ENCODE measurements at places on chromosomes 12 and 14.

DNA sequence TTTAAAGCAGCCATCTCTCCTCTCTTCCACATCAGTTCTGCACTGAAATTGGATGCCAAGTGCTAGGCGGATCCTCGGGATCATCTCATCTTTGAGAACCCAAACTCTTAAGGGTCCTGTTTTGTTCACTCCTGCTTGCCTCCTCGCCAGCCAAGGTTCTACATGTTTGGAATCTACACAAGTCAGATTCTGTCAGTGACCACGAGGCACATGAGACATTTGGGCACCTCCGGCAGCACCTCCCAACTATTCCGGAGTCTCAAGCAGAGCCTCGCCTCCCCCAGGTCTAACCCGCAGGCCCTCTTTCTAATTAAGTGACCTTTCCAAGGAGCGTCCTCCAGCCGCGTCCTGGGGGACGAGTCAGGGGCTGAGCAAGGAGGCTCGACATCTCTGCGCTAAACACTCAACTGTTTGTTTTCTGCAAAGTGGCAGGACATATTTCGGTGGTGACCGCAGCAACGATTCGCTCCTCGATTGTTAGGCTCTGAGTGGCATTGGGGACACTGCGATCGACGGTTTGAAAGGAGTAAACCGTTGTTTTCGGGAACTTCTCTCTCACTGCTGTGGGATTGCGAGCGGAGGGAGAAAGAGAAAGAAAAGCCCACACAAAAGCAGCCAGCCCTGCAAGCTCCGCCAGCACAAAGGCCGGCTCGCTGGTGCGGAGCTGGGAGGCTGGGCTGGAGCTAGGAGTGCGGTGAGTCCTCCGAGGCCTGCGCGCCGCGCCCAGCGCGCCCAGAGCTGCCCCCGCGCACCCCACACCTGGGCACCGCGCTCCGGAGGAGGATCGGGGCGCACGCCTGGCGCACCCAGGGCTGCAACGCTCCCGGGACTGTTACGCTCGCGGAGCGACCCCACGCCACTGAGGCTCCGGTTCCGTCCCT, 640 bp downstream of the ARMH4 start:
- DNase-seq, result no peak

DNA sequence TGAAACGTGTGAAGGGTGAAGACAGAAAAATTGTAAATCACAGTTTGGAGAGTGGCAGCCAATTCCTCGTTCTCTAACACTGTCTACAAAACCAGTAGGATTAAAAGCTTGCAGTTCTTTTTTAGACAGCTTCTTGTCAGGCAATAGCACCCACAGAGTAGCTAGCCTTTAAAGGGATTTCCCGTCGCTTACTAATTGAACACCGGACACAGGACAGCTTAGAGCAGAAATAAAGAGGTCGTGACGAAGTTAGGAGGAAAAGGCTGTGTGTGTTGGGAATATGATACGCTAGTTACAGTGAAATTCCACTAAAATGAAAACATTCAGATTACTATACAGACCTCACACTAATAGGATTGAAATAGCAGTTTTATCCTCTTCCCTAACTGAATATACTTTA, 149.1 kb upstream of the FLRT2 start:
- no peak for DNase-seq

DNA sequence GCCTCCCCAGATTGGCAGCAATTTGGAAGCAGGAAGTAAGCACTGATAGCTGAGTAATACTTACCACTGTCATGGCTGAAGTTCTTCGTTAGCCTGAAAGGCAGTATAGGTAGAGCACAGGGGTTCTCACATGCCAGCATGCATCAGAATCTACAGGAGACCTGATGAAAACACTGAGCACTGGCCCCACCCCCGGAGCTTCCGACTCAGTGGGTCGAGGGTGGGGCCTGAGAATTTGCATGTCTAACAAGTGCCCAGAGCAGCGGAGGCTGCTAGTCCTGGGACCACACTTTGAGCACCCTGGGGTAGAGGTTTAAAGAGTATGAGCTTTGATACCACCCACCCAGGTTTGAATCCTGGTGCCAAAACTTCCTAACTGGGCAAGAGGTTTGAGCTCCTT, 89.6 kb downstream of the FBXW8 start:
- no peak for DNase-seq

- DNase-seq, result peak; percentile 60
Observed at GRCh38 chr12:14185427-14186192, 179.9 kb upstream of the ATF7IP start.

GRCh38 chr12:42922505-42922850, 332.9 kb upstream of the PRICKLE1 start:
- no peak for DNase-seq

GRCh38 chr12:85394809-85395208, 114.8 kb downstream of the ALX1 start:
- no peak for DNase-seq

DNA sequence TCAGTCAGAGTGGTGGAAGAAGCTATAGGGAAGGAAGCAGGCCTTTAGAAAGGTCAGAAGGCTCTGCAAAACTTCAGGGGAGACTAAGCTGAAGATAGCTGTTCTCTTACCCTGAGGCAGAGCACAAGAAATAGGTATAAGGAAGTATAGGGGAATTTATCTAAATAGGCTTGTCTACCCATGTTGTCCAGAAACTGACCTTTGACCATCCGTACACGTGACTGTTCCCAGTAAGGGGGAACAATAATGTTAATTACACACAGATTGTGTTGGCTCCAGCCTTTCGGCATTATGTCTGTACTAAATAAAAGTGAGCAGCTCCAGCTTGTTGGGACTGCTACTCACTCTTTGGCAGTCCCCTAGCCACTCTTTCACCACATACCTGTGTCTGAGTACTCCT, 59.0 kb downstream of the SLCO1B1 start:
- DNase-seq, result no peak

GRCh38 chr12:103557628-103558010, 29.5 kb upstream of the STAB2 start:
- no peak for DNase-seq

GRCh38 chr12:116213014-116213413, 64.5 kb downstream of the MED13L start:
- DNase-seq, result no peak

GRCh38 chr14:103127356-103127755, 4.1 kb downstream of the TNFAIP2 start:
- no peak for DNase-seq

- no peak for DNase-seq
Observed at GRCh38 chr12:1083151-1083888, 92.3 kb downstream of the ERC1 start.

- DNase-seq, result no peak
Observed at GRCh38 chr14:92297818-92298595, 25.0 kb upstream of the SLC24A4 start.

DNA sequence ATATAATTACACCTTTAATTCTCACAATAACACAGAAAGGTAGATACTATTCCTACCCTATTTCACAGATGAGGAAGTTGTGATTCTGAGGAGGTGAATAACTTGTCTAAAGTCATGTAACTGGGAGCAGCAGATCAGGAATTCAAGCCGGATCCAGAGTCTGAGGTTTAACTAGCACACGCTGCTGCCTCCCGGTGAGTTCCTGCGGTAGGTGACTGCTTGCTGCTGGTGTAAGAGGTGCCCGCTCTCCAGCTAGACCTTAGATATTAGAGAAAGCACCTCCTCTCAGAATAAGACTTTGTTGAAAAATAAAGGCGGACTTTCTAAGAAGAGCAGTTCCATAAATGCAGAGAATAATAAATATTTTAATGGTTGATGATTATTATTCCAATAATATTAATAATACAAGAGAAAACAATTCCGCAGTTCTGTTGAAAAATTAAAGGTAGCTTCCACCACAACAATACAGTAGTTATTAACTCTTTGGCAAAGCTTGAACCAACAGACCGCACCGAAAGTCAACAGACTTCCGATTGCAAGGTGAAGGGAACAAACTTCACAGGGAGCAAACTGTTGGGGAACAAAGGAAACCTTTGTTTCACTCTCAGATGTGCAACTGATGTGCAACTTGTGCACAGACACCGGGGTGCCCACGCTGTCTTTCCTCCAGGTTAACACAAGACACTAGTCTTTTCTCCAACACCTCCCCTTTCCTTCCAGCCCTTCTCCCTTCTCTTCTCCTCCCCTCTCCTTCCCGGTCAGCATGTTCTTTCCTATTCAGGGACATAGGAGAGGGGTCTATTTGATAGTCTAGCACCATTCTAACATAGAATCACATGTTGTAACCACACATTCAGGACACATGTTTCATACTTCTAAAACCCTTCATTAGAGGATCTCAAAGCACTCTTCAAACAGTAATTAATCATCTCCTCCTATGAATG, 73.2 kb upstream of the EGLN3 start:
- DNase-seq, result no peak

GRCh38 chr14:45095143-45095542, 11.2 kb downstream of the PRPF39 start:
- no peak for DNase-seq

- DNase-seq, result no peak
Observed at GRCh38 chr14:52845081-52845480, 53.7 kb upstream of the GNPNAT1 start.

- no peak for DNase-seq
Observed at GRCh38 chr14:44341116-44341515, 166.0 kb downstream of the FSCB start.

DNA sequence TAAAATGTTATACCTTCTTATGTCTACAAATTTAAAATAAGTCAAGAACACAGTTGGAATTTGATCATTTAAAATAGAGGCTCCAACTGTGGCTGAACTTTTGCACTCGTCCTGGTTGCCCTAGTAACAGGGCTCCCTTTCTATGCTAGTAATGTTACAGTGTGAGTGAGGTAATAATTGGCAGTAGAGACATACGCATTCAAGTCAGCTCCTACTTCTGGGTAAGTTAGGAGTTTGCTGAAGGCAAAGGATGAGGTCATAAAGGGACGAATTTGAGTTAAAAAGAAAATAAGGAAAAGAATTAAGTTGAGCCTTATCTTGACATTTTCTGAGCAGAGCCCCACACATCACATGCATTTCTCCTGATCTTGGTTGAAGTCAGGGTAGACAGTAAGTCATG, 129.1 kb downstream of the TMEM117 start:
- DNase-seq, result no peak

DNA sequence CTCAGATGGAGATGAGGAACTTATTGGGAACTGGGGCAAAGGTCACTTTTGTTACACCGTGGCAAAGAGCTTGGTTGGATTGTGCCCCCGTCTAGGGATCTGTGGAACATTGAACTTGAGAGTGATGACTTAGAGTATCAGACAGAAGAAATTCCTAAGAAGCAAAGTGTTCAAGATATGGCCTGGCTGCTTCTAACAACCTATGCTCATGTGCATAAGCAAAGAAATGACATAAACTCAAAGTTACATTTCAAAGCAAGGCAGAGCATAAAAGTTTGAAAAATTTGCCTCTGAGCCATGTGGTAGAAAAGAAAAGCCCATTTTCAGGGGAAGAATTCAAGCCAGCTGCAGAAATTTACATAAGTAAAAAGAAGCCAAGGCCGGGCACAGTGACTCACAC, 21.5 kb upstream of the RAP1B start:
- DNase-seq, result no peak

DNA sequence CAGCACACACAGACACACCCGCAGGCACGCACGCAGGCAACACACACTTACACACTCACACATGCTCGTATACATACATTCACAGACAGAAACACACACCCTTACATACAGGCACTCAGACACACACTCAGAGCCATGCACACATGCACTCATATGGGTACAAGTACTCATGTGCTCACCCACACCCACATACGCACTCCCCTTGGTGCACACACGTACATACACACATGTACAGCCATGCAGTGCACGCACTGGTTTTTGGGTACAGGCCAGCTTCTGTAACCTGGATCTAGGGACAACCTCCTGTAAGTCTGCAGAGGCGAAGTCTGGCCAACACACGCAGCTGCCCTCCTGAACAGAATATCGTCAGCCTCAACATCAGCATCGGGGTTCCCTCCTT, 221.3 kb upstream of the RTL1 start:
- no peak for DNase-seq

DNA sequence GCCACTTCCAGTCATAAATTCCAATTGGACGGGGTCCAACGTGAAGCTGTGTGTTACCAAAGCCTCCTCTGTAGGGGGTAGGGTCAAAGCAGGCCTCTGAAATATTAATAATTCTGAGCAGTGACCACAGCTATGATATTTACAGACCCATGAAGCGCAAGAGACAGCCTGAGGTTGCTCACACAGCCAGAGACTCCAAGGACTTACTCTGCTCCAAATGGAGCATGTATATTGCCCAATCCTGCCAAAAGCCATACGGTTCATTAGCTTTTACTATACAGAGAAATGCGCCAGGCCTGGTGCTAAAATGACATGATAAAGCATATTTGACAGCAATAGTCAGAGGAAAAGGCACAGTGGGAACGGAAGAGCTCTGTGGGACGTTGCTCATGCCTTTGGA, 151.3 kb downstream of the PAH start:
- no peak for DNase-seq

GRCh38 chr14:67396381-67396970, 15.5 kb downstream of the PLEK2 start:
- no peak for DNase-seq

GRCh38 chr14:69001375-69001774, 22.3 kb upstream of the ACTN1 start:
- no peak for DNase-seq

GRCh38 chr12:64097366-64098105, 124.6 kb downstream of the KICS2 start:
- no peak for DNase-seq

GRCh38 chr12:24756479-24757024, 192.3 kb downstream of the BCAT1 start:
- no peak for DNase-seq

- peak; percentile 47 for DNase-seq
Observed at GRCh38 chr12:102879144-102879763, 37.8 kb downstream of the PAH start.

Measured in H1 (cell line).